CD4-positive, alpha-beta T cell treated with Interferon alpha-2 for 1 hour (primary cell): ENCODE measurements at places on chromosomes 7 and 10.

DNA sequence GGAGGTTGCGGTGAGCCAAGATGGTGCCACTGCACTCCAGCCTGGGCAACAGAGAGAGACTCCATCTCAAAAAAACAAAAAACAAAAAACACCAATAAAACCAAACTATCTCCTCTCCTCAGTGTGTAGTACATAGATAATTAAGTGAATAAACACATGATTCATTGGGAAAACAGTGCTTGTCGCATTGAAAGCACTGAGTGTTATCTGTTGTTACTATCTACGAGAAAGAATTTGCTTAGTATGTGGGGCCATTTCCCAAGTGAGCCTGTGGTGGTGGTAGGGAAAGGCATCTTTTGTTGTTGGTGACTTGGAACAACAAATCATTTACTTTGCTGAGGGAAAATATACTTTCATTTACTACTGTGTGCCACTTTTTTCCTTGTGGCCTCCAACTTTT lies 42.6 kb downstream of the RSBN1L start:
- DNase-seq, result no peak

- no peak for DNase-seq
Observed at GRCh38 chr7:74235518-74236268, 18.5 kb downstream of the RFC2 start.

- no peak for DNase-seq
Observed at GRCh38 chr10:30917789-30918188, 113.9 kb downstream of the ZNF438 start.

DNA sequence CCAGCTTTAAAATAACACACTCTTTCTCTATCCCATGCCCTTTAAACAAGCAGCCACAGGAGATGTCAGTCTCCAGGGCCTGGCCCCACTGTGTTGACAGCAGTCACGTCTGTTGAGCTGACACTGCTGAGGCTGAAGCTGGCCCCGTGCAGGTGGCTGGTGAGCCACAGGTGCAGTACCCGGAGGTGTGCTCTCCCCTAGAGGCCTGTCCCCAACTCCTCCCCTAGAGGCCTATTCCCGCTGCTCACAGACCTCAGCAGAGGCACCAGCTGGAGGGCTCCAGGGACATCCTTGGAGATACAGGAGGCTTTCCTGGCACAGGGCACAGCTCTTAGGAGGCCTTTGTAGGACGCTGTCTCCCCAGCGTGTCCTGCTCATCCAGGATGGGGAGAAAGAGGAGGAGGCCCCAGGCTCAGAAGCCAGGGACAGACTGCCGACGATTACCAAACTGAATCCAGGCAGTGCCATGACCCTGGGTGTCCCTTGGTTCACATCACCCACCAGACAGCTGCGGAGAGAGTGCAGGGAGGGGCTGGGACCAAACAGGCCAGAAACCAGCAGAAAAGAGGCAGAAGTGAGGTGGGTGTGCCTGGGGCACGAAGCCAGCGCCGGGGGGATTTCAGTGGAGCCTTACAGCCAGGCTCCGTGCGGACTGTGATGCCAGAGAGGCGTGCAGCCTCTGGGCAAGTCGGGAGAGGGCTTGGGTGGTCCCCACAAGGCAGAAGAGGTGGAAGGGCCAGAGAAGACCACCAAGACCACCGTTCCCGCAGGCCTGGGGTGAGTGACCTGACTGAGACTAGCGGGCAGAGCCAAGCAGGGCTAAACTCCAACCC lies 18.5 kb upstream of the TTYH3 start:
- no peak for DNase-seq

- no peak for DNase-seq
Observed at GRCh38 chr7:4919969-4920766, 36.7 kb upstream of the RADIL start.
